ENCODE measurements at places on chromosomes 12 and 14. TPM values are rescaled to one million over a fixed set of nuclear protein-coding genes. Genes with fewer than 3 reads are reported as not detected.

STAT6 gene
- 11.0 TPM for polyA plus RNA-seq

CABP1 gene
- polyA plus RNA-seq = 5.1 TPM

BAZ1A gene
- 24.1 TPM for polyA plus RNA-seq

AHNAK2 gene
- polyA plus RNA-seq = 1.1 TPM

TBC1D30 gene
- polyA plus RNA-seq = 1.8 TPM

- no peak for DNase-seq
These were observed 8.9 kb upstream of the LTA4H start for GRCh38 chr12:96044017-96044942.

GRCh38 chr12:90917431-90917830 is 37.5 kb downstream of the CCER1 start:
- DNase-seq = no peak

Measured in GM23338 (cell line).